A549 treated with CORT108297 at 1 μM for 4 hours (cell line): ENCODE measurements at places on chromosomes 6 and 20. TPM values are rescaled to one million over a fixed set of nuclear protein-coding genes. Genes with fewer than 3 reads are reported as not detected.

OPN5 gene
- not detected in 5 replicates for total RNA-seq

DDO gene
- 0.06 to 0.12 TPM (median 0.09 TPM) in 5 replicates for total RNA-seq

TIAM2 gene
- total RNA-seq: 2.1 to 3.5 TPM (median 2.9 TPM) in 5 replicates

MAP7 gene
- total RNA-seq: 24.3 to 31.9 TPM (median 31.5 TPM) in 5 replicates

LIN28B gene
- 1.2 to 1.5 TPM (median 1.5 TPM) in 5 replicates for total RNA-seq

KCNK16 gene
- not detected in 5 replicates for total RNA-seq

SLC44A4 gene
- total RNA-seq: 0.06 to 0.16 TPM in 2 of 5 replicates, not detected in the others

RUNX2 gene
- total RNA-seq: 1.2 to 1.3 TPM (median 1.3 TPM) in 5 replicates

SLC17A2 gene
- not detected in 5 replicates for total RNA-seq

ZNF165 gene
- total RNA-seq: 0.93 to 1.1 TPM (median 0.98 TPM) in 5 replicates

DEFB113 gene
- not detected in 5 replicates for total RNA-seq

ADGB gene
- not detected in 5 replicates for total RNA-seq

SMIM8 gene
- 2.3 to 3.6 TPM (median 3.0 TPM) in 5 replicates for total RNA-seq

NRSN1 gene
- not detected in 5 replicates for total RNA-seq

EEF1A2 gene
- total RNA-seq: 141 to 180 TPM (median 158 TPM) in 5 replicates

PHACTR2 gene
- total RNA-seq: 2.9 to 3.7 TPM (median 3.3 TPM) in 5 replicates

C6orf58 gene
- total RNA-seq: 0.13 to 0.24 TPM (median 0.15 TPM) in 5 replicates

MYLK2 gene
- 0.35 to 0.77 TPM (median 0.50 TPM) in 5 replicates for total RNA-seq

CCM2L gene
- total RNA-seq: 0.33 to 0.68 TPM (median 0.55 TPM) in 5 replicates

POM121L2 gene
- 0.02 to 0.04 TPM in 2 of 5 replicates, not detected in the others for total RNA-seq
